ENCODE measurements at places on chromosomes 3 and 15.

- no peak for DNase-seq
These were observed 53.4 kb downstream of the ADAMTS9 start for GRCh38 chr3:64634417-64634816.

GRCh38 chr3:66101901-66102300 lies 63.2 kb upstream of the MAGI1 start:
- no peak for DNase-seq

- no peak for DNase-seq
These were observed 14.7 kb upstream of the SYNM start for GRCh38 chr15:99090011-99090699.

GRCh38 chr3:13019243-13020095 lies 53.8 kb downstream of the IQSEC1 start:
- DNase-seq = no peak

DNA sequence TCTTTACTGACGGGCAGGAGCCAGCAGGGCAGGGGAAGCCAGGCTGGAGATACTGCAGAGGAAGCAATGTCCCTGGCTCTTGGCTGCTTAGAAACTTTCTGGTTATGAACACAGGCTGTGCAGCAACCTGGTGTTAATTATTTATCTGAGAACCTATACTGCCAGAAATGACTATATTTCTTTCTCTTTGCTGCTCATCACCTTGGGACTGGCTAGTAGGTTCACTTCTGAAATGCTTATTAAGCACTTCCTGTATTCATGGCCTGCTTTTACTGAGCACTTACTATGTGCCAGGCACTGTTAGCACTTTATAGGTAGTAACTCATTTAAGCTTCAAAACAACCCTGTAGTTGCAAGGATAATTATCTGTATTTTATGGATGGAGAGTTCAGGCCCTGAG lies 57.6 kb downstream of the RAB11A start:
- no peak for DNase-seq

GRCh38 chr15:72888211-72888610 lies 104.7 kb upstream of the ADPGK start:
- DNase-seq = no peak

GRCh38 chr3:77898621-77899020 lies 858.7 kb downstream of the ROBO2 start:
- DNase-seq = no peak

- DNase-seq = no peak
These were observed 36.7 kb downstream of the HMCES start for GRCh38 chr3:129315223-129315997.

GRCh38 chr3:113658107-113658506 lies 38.3 kb downstream of the USF3 start:
- DNase-seq = no peak

DNA sequence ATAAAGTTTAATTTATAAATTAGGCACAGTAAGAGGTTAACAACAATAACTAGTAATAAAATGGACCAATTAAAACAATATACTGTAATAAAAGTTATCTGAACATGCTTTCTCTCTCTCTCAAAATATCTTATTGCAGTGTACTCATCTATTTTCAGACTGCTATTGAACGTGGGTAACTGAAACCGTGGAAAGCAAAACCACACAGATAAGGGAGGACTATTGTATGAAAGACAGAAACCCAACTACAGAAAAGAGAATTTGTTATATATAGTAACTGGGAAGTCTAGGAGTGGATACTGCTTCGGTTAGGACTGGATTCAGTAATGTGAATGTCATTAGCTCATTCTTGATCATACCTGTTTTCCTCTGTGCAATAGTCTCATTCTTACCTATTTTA lies 119.3 kb upstream of the DAZL start:
- no peak for DNase-seq

DNA sequence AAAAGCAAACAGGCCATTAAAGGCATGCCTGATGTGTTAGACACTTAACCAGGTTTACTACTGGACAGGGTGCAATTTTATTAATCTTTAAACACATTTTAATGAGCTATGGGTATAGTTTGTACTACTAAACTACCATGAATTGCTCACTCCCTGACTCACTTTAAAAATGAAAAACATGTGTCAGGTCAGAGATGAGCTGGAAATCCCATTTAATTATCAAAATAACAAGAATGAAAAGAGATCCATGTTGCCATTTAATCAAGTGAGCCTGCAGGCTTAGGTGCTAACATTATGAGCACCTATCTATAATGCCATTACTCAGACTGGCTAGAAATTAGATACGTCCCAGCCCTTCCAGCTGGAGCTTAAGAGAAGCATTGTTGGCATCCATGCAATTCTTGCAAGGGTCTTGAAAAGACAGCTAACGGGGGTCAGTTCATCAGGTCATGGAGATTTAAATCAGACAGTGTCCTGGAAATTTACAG lies 224.4 kb downstream of the THRB start:
- no peak for DNase-seq

DNA sequence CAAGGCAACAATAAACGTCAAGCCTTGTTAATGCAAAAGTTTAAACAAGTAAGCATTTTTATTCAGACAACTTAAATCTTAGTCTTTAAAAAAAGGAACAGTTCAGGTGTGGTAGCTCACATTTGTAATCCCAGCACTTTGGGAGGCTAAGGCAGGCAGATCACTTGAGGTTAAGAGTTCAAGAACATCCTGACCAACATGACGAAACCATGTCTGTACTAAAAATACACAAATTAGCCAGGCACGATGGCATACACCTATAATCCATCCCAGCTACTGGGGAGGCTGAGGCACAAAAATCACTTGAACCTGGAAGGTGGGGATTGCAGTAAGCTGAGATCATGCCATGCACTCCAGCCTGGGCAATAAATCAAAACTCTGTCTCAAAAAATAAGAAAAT lies 19.9 kb downstream of the ZBTB20 start:
- DNase-seq = no peak

DNA sequence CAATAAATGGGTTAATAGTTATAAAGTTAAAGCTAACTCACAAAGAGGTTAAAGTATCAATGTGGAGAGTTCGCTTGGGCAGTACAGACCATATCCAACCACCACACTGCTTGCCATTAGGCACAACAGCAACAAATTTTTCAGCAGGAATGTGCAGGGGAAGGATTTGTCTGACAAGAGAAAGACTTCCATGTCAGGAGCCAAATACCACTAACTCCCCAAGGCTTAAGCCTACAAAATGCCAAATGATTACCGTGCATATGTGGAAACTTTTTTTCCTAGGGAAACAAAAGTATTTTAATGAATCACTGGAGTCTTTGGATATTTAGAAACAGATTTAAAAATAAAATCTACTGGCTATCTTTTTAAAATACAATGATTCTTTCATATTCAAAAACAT lies 8.1 kb downstream of the VGLL3 start:
- DNase-seq = no peak

- DNase-seq = no peak
These were observed 80.3 kb upstream of the PRTG start for GRCh38 chr15:55823191-55823670.
